SW480 (cell line): ENCODE measurements at places on chromosomes 16 and 17.

- peak; percentile 95 for DNase-seq
These were observed at the start of gene DHX40 for GRCh38 chr17:59565171-59565958. TSS of gene DHX40 (plus strand) at chr17:59565610. CDS start at chr17:59565672, 62 bp downstream.

DNA sequence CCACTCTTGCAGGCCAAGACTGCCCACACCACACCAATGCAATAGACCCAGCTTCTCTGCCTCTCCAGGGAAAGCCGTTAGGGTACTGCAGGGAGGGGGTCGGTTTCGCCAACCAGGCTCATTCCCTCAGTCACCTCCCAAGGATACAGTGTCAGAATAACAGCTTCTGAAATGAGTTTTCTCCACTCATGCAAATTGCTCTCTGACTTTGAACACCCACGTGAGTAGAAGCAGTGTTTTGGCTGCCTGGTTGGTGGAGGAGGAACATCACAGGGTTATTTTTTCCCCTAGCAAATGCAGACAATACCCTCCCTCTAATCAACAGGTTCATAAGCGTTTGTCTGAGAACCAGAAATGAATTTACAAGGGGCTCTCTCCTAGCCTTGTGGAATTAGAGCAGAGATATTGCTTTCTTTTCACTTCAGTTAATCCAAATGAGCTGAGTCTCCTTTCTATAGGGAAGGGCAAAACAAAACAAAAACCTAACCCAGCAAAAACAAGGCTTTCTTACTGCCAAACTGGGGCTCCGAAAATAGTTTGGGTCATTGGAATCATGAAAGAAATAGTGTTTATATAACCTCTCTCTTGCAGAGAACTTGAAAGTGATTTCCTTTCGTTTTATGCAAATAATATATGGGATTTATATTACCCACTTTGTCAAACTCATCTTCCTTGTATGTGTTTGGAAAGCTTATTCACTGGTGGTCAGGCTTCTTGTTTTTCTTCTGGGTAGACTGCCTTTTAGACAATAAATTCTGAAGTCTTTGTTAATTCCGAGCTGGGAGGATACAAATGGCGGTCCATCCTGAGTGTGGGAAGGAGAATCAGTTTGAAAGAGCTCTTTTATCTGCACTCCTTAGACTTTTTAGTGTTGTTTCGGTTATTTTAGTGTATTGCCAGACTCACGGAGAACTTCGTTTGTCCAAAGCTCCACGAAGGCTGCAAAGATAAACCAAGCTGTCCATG, 229.9 kb downstream of the MSI2 start:
- no peak for DNase-seq

GRCh38 chr16:51442141-51442870, 291.2 kb upstream of the SALL1 start:
- DNase-seq, result no peak

GRCh38 chr16:52054326-52054725, 492.6 kb downstream of the TOX3 start:
- no peak for DNase-seq

- DNase-seq, result no peak
These were observed 35.2 kb upstream of the CAPN15 start for GRCh38 chr16:492211-492875.

DNA sequence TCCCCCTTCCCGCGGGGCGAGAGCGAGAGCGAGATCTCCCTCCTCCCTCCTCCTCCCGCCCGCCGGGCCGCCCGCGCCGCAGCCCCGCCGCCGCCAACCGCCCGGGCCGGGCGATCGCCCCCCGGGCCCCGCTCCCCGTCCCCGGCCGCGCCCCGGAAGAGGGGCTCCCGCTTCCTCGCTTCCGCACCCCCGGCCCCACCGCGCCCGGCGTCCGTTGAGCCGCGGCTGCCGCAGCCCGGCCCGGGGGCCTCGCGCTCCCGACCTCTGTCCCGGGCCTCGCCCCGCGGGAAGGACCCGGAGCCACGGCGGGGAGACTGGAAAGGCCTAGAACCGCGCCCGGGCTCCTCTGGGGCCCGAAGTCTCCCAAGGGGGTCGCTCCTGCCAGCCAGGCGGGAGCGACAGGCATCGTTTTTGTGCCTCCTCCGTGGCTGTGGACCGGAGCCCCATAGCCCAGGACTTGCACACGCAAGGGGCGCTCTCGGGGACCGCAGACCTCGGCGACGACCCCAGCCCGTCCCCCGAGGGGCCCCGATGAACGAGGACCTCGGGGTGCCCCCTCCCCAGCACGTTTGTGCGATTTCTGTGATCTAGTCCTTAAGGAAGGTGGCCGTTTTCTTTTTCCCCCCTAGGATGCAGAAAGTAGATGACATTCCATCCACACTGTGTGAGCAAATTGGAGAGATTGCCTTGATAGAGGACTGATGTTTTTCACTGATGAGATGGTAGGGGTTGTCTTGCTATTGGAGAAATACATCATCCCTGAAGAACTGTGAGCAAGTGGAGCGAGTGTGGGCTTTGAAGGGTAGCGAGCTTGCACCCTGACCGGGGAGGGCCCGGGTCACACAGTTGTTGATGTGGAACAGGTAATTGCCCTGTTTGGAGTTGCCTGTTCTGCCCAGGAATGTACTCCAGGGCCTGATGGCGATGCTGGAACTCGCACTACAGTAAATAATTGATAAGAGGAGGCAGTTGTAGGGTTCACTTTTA, 611 bp downstream of the BANP start:
- DNase-seq, result no peak

DNA sequence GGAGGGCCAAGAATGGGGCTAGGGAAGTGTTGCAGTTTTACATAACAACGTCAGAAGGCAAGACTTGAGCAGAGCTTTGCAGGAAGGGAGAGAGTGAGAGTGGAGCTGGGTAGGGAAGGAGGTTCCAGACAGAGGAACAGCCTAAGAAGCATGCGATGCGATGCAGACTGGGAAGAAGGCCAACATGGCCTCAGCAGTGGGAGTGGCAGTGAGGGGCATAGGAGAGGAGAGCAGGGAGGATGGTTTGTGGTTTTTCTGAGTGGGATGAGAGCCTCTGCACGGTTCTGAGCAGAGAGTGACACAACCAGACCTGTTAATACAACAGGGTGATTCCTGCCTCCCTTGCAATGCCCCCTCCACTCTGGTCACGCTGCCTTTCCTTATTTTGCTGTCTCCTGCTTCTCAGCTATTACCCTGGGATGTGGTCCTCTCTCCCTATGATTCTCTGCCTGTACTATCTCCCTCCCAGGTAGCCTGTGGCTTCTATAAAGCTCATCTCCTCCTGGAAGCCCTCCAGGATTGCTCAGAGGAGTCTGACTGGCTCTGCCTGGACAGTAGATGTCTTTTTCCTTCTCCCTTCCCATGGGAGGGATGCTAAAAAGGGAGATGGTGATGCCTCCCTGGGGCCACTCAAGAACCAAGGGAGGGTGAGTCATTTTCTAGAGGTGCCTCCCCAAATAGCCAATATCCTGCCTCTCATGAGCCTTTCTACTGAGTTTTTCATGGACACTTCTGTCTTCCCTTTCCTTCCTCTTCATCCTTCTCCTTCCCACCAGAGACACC, 38.7 kb upstream of the NGFR start:
- peak; percentile 56 for DNase-seq

- DNase-seq, result no peak
These were observed 143.7 kb downstream of the ABCC12 start for GRCh38 chr16:48011878-48012658.

- DNase-seq, result no peak
These were observed 7.9 kb upstream of the BAIAP2 start for GRCh38 chr17:81027038-81027437.

DNA sequence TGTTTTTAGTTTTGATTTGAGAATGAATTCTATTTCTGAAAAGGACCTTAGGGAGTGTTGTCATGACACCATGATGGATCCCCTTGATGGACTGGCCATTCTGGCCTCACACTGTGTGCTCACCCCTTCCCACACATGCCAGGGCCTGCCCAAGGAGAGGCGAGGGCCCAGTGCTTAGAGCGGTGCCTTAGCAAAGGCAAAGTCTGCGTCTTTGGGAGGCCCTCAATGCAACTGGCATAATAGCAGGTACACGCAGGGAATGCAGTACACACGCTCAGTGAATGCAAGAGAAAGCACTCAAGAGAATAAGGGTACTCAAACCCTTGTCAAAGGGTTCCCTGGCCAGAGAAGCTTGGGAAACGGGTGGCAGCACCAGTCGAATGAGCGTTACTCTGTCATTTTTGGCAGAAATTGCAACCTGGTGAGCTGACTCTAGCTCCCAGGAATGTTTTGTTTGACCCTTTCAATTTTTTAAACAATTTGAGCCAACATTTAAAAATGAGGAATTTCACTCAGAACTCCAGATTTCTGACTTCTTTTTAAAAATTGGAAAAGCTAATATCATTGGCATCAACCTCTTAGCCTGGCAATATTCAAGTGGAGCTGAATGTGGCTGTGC, 32.1 kb downstream of the NKD1 start:
- no peak for DNase-seq

DNA sequence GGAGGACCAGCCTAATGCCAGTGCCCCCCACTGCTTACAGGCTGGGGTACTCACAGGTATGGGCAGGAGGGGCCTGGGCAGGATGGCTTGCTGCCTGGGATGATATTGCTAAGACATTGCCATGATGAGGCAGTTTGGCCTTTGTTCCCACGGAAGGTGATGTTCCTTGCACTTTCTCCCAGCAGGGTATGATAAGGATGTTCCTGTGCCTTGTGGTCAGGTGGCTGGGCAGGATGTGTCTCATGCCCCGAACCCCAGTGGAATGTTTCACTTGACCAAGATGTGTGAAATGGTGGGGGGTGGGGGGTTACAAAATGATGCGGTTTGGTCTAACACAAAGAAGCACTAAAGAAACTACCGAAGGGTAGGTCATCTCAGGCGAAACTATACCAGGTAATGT, 337.8 kb upstream of the ZFHX3 start:
- no peak for DNase-seq

GRCh38 chr17:6365200-6365943, 69.5 kb downstream of the AIPL1 start:
- DNase-seq, result no peak

GRCh38 chr17:76732734-76733617, 4.2 kb downstream of the SRSF2 start:
- no peak for DNase-seq

- no peak for DNase-seq
These were observed 331.4 kb upstream of the WSB1 start for GRCh38 chr17:26962255-26963162.

DNA sequence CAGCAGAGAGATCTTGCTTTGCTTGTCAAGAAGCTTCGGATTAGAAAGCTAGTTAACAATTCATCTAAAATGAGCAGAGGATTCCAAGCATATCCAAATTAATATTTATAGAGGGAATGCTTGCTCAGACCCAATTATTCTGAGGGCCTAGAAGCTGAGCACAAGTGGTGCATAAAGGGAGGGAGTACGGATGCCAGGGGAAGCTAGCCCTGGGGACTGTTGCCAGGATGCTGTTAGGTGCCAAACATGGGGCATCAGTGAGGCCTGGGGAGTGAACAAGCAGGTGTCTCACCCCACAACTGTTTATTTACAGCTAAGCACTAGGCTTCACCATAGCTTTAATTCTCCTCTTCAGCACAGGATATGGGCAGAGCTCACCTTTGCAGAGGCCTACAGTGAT, 684.1 kb upstream of the C16orf82 start:
- DNase-seq, result no peak

DNA sequence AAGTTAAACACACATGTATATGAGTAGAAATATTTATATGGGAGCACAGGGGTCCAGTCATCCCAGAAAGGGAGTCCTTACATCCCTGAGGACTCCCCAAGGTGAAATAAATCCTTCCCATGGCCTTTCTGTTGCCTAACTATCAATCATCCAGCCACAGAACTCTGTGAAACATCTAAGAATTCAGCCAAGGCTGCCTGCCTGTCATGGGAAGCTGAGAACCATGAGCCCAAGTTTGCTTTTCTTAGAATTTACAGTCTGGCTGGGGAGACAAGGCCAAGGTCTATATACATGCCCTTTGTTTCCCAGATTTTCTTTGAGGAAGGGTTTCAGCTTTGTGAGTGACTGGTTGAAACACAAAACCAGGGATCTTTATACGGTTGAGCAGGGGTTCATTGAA, 15.8 kb downstream of the MYL4 start:
- no peak for DNase-seq

GRCh38 chr17:2025622-2026309, 632 bp upstream of the RTN4RL1 start:
- DNase-seq, result peak; percentile 75

DNA sequence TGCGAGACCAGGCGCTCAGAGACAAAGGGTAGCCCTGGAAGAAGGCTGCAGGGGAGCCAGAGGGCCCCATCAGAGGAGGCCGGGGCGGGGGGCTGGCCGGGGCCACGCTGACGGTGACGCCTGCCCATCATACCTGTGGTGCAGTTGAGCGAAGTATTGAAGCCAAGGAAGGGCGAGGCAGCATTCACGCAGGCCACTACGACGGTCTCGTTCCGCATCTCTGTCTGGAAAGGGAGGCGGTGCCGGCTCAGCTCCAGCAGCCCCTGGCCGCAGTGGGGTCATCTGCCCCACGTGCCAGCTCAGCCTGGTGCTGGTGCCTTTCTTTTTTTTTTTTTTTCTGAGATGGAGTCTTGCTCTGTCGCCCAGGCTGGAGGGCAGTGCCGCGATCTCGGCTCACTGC, 4.9 kb upstream of the MRPL28 start:
- no peak for DNase-seq

GRCh38 chr16:24538756-24539294, 541 bp upstream of the RBBP6 start:
- peak; percentile 75 for DNase-seq

DNA sequence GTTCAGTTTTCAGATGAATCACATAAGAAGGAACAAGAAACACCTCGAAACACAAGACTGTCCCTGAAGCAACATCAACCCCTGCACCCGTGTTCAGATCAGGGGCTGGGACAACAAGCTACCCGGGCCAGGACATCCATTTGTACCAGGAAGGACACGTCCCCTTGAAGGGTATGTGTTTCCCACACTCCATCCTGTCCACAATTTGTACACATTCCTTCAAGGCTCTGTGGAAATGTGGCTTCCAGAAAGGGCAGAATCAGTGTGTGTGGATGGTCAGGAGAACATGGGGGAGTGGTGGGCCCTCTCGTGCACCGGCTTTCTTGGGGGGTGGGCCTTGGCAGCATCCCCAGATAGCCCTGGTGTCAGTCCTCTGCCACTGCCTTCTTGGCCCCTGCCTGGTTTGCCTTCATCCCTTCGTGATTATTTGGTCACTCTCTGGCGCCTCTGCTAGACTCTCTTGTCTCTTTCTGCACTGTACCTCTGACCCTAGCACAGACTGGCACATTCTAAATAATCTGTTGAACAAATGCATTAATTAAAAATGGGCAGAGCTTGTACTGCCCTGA, 10.3 kb downstream of the KIFC3 start:
- no peak for DNase-seq

- DNase-seq, result no peak
These were observed 63.5 kb downstream of the SPECC1 start for GRCh38 chr17:20072692-20072992.

- no peak for DNase-seq
These were observed 2.9 kb downstream of the ATP6V0C start for GRCh38 chr16:2516391-2517240.

- DNase-seq, result no peak
These were observed 23.7 kb upstream of the ITGAX start for GRCh38 chr16:31331141-31331764.

GRCh38 chr17:36212966-36213365, 2.1 kb downstream of the CCL4L2 start:
- DNase-seq, result no peak

- DNase-seq, result no peak
These were observed 87.3 kb downstream of the C16orf78 start for GRCh38 chr16:49460786-49461470.
